ENCODE measurements at places on chromosomes 13 and 19.

DNA sequence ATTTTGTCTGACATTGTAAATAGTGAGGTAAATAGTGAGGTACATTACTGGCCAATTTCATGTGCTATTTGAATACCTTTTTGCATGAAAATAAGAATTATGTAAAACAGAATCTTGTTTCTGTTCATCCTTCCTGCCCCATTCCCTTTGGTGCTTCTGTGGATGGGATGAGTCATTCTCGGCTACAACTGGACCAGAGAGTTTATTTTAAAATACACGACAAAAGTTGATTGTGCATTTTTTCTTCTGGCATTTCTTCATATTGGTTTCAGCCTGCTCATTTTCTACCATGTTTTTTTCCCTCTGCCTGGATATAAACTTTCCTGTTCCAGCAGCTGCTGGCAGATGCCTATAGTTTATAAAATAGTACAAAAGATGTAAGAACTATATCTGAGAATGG lies 107.5 kb downstream of the CYSLTR2 start:
- no peak for DNase-seq

GRCh38 chr19:54002495-54003315 lies 11.3 kb downstream of the CACNG6 start:
- DNase-seq: no peak

GRCh38 chr13:53052675-53053074 lies 24.1 kb downstream of the OLFM4 start:
- no peak for DNase-seq

DNA sequence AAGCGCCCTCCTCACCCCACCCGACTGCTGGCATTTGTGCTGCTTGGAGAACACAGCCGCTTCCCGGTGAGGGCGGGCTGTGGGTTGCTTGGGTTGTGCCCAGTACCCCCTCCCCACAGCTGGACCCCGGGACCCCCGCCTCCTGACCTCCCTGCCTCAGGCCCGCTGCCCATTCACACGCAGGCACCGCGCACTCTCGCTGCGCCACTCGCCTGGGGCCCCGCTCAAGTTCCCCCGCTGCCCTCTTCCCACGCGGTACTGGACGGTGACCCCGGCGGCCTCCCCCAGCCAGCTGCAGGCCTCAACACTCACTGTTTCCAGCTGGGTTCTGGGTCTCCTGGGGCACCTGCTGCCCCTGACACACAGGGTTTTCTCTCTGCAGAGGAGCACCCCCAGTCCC lies 16.4 kb downstream of the PLEKHJ1 start:
- DNase-seq: no peak

Measured in hepatic stellate cell (primary cell).